Endothelial cell of umbilical vein (primary cell): ENCODE measurements at places on chromosomes 6 and 20.
A peak's percentile ranks its signal among the peaks of the same experiment; 100 is the strongest.

DNA sequence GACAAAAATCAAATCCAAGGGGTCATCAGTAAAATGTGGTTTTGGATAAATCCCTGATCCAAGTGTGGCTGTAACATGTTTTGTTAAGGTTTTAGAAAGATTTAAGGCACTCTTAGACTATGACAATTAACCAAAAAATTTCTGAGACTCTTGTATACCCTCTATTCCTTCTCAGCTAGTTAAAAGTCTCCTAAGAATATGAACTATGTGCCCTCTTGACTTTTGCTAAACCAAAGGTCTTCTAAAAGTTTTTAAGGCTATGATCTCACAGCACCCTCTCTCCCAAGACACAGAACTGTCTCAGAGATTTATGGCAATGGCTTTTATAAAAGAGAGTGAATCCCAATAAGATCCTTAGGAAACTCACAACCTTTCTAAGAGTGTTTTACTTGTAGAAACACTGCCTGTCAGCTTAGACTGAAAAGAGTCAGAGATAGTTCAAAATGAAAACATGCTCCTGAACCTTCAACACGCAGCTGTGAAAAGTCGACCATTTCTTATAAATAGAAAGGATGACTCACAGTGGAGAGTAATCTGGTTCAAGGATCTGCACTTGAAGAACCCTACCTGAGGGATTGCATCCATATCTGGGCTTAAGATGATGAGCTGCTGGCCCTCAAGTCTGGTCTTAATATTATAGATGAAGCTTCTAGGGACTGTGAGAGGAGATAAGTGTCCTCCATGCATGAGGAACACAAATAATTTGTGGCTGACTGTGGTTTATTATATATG, 388.4 kb upstream of the GJE1 start:
- no peak for DNase-seq

- no peak for DNase-seq
These were observed 74.0 kb upstream of the XRN2 start for GRCh38 chr20:21229163-21229562.

DNA sequence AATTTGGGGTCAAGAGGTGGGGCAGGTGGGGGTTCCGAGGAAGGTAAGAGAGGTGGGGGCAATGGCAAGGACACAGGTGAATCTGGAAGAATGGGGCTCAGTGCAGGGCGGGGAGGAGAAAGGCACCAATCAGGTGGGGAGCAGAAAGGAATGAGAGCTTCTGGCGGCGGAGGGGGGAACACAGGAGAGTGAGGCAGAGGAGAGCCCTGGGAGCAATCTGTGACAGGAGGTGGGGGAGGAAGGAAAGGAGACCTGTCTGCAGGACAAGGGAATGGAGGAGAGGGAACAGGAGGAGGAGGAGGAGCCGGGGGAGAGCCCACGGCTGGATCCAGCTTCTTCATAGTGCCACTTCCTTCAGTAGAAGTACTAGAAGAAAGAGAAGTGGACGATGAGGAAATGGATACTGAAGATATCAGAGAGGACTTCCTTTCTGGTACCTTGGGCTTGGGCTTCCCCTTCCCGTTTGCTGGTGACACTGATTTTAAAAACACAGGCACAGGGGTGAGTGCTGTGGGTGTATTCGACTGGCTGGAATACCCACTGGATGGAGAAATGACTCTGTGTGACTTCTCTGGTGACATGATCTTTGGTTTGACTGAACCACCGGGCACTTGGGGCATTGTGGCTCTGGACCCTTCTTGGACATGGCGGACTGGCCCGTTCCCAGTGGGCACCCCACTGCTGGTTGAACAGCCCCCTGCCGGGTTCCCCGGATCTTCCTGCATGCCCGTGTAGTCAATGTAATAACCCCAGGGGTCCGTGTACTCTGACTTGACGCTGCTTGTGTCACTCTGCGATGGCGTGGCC, 27.4 kb downstream of the HEBP2 start:
- no peak for DNase-seq

GRCh38 chr6:54525731-54526130, 217.5 kb downstream of the TINAG start:
- DNase-seq, result no peak

DNA sequence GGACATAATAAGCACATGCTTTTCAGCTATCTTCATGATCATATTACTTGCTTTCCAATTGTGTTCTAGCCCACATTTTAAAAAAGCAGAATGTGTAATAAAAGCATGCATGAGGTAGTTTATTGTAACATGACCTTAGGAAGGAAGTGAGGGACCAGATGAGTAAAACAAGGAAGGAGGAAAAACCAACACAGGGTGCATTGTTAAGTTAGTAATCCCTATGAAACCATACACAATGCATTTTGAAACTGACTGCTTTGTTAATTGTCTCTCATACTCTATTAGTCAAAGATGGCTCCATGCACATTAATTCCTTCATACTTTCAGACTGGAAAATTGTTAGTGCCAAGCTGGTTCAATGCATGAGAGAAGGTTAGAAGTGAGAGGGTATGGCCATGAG, 37.7 kb upstream of the CENPW start:
- peak; percentile 73 for DNase-seq

DNA sequence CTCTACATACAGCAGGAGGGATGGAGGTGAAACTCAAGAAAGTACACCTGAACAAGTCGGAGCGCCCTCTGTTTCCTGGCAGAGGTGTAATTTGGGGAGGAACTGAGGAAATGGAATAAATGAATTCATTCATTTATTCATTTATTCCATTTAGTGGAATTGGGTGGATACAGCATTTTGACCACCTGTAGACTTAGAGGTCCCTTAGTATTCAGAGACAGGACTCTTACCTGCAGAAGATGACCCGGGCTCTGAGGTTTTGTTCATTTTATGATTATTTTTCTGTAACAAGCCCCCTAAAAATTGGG, 9.1 kb downstream of the TRIM31 start:
- no peak for DNase-seq

GRCh38 chr6:19929312-19929711, 92.1 kb downstream of the ID4 start:
- DNase-seq, result no peak

GRCh38 chr6:155313602-155314091, 637 bp downstream of the TFB1M start:
- DNase-seq, result no peak

DNA sequence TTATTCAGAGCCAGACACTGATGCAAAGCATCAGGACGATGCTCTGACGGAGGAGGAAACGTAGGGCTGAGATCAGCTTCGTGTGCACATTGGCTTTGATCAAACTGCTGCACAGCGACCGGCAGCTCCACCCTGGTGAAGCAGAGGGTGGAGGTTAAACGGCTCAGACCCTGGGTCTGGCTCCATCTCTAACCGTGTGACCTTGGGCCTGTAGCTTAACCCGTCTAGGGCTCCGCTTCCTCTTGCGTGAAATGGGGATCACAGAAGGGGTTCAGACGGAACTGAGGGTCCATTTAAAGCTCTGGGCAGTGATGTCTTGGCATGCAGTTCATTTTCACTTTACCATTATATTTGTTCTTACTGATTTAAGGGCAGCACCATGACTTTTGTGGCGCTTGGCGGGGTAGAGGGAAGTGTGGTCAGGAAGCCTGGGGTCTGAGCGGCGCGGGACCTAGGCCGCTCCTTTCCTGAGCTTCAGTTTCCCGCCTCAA, 644 bp downstream of the RBL1 start:
- DNase-seq, result no peak

DNA sequence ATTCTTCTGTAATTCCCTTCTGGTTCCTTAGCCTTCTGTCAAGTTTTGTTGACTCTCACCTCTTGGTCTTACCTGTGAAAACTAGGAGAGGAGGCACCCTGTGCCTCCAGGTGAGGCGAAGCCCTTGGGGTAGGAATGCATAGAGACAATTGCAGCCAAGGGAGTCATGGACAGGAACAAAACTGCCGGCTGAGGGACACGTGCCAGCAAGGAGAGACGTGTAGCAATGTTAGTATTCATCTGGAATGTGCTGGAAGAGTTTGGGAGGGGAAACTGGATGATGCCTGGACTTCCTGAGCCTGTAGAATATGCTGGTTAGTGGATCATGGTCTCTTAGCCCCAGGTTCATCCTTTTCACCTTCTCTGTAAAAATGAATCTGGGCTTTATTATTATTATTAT, 3.9 kb upstream of the TIAM2 start:
- DNase-seq, result no peak

- no peak for DNase-seq
These were observed 64.8 kb upstream of the POU3F2 start for GRCh38 chr6:98769546-98769945.

GRCh38 chr20:2624190-2624589, 28.2 kb upstream of the NOP56 start:
- DNase-seq, result no peak

- DNase-seq, result no peak
These were observed 50.4 kb downstream of the PDE7B start for GRCh38 chr6:135901774-135902524.

- DNase-seq, result no peak
These were observed 19.2 kb downstream of the ASF1A start for GRCh38 chr6:118913161-118913560.

DNA sequence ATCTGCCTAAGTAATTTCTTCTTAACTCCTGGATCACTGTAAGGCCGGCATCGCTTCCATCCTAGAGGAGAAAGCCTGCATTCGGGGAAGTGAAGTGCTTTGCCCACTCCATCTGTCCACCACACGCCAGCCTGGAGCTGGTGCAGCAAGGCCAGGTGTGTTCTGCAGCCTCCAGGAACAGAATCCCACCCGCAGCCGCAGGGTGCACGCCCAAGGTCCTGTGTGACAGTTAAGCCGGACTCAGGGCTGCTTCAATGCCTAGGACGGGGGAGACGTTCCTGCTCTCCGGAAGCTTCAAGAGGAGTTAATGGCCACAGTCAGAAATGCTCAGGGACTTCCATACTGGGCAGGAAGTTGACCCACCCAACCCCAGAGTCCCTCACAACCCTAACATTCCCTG, 86.1 kb upstream of the QKI start:
- DNase-seq, result no peak

DNA sequence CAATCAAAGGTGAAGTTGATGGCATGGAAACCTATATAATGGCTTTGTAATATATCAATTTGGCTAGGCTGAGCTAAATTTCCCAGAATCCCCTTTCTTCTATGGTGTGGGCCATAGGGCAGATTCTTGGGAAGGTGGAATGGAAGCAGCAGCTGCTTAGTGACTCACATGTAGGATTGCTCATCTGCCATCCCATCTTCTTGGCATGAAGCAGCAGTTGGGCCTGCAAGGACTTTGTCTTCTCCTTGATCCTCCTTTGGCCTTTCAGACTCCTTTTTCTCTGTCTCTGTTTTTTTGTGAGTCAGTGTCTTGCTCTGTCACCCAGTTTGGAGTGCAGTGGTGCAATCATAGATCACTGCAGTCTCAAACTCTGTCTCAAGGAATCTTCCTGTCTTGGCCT, 52.6 kb upstream of the CEP162 start:
- DNase-seq, result no peak

- DNase-seq, result no peak
These were observed 174.3 kb downstream of the TTLL2 start for GRCh38 chr6:167499161-167499660.

- DNase-seq, result no peak
These were observed 240.3 kb upstream of the TAB2 start for GRCh38 chr6:149077208-149077607.

DNA sequence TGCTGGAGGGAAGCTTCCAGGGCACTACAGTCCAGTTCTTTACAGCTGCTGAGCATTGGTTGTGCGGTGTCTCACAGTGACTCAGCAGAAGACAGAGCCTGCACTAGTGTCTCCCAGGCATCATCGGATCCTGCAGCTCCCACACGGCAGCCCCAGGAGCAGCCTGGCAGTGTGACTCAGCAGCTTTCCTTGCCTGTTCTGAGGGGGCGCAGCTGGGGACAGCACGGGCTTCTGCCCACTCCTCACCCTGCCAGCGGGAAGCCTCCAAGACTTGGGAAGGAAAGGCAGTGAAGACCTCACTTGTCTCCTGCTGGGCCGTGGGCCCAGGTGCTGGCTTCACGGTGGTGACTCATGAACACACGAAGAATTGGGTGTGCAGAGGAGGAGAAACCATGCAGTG, 165.4 kb downstream of the SYNDIG1 start:
- no peak for DNase-seq

DNA sequence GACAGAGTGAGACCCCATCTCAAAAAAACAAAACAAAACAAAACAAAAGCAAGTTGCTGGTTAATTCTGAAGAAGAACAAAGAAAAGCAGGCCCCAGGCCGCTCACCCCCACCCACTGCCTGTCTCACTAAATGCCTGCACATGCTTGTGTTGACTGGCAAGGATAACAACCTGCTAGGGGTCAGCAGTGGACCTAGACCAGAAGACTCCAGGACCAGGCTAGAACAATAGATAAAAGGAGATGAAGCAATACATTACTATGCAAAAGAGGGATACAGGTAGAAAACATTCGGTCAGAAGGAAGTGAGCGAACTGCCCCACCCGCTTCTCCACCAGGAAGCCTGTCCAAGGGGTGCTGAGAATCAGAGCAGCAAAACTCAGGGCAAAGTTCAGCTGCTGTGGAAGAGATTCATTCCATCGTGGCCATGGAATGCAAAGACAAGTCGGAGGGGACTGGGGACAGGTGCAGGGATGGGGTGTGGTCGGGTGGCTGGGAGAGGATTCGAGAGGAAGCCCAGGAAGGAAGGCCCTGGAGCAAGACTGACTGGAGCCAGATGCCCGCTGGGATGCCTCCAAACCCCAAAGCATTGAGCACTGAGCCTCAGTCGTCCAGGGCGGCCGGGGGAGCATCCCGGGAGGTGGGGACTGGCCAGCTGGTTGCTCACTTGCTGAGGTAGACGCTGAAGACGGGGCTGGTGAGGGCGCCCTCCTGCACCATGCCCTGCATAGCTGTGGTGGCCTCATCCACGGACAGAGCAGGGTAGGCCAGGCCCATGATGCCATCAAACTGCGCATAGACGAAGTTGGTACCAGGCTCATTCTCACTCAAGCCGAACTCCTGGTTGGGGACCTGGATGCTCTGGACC, 5.3 kb downstream of the PGC start:
- DNase-seq, result no peak

DNA sequence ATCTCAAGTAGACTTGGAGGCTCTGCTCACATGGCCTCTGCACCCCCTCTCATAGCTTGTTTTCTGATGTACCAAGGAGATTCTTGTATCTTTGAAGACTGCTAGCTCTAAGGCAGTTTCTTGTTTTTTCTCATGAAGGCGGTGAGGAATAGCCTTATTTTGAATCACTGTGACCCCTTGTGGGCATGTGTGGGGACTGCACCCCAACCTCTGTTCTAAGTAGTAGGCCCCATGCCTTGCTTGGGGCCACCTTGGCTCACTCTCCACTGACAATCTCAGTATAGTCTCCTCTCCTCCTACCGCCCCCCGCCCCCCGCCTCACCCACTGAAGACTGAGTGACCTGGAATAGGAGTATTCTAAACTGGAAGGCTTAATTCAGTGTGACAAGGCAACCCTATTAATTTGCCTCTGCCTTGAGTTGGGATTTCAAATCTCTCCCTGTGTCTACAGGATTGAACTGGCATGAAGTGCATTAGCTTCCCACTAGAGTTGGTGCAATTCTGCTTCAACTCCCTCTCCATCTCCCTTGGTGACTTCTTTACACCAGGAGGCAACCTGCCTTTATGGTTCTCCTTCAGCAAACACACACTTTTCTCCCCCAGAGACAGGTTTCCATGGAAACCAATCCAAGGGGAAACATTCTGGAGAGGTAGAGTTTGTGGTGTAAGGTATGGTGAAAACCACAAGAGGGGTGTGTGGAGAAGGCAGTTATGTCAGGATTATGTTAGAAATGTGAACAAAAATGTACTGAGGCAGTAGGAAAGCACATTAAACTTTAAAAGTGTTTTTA, 75.4 kb upstream of the ECI2 start:
- DNase-seq, result peak; percentile 74

GRCh38 chr6:143612186-143612585, 65.6 kb upstream of the PHACTR2 start:
- no peak for DNase-seq
